ENCODE measurements at places on chromosomes 4 and X.

GRCh38 chr4:41135801-41136200, 78.5 kb downstream of the APBB2 start:
- DNase-seq = no peak

- DNase-seq = no peak
These were observed 1.7 kb upstream of the WDR1 start for GRCh38 chr4:10118048-10119004.

GRCh38 chrX:31934842-31935370, 863.1 kb upstream of the FTHL17 start:
- DNase-seq = no peak

GRCh38 chr4:42282081-42282901, 115.0 kb upstream of the SHISA3 start:
- DNase-seq = no peak

DNA sequence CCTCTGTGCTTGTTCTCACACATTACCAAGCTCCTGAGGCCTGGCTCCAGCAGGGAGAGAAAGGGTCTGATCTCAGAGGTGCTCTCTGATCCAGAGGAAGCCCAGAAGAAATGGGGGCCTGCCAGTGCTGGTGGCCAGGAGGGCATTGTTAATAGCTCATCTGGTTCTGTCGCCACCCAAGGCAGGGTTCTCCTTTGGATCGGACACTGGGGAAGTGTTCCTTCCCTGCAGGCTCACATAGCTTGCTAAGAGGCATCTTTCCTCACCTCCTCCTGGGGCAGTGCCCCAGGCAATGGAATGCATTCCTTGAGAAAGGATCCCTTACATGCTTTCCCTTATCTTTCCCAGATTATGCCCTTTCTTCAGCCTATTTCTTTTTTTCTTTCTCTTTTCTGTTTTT, 53.8 kb downstream of the RBM47 start:
- DNase-seq = no peak

DNA sequence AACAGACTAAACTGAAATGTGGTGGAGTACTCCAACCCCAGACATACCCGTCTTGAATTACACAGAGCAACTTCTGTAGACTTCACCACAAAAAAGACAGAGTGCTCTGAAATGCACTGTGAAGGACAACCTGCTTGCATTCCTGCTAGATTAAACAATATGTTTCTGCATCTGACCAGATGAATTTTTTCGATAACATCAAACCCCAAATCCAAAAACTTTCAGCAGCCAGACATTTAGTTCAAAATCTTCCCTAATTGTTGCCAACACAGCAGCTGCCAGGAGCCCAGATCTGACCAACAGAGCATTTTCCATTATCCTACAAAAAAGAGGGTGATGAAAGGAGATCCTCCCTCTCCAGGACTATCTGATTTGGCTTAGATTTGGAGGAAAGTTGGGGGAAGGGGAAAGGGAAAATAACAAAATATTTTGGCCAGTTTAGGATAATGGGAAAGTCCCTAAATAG, 356.5 kb downstream of the PDGFC start:
- no peak for DNase-seq

DNA sequence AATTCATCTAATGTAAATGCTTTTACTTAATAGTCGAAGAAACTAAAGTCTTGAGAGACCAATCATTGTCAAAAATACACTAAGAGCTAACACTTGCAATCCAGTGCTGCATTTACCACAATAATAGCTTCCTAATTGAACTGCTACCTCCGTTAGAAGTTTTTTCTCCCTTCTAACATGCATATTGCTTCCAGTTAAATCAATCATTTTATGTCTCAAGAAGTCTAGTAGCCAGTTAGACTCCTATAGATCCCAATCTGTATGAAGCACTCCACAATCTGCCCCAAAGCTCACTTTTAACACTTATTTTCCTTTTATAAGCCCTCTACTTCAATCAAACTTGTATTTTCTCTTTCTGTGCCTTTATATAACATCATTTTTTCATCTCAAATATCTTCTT, 41.4 kb upstream of the GRID2 start:
- no peak for DNase-seq

Data from activated gamma-delta T cell treated with anti-CD3 and anti-CD28 coated beads, Interleukin-2, amount 50 U/mL, for 16 hours (primary cell).